ENCODE measurements at places on chromosomes 1 and 21. TPM values are rescaled to one million over a fixed set of nuclear protein-coding genes. Genes with fewer than 3 reads are reported as not detected.
A peak's percentile ranks its signal among the peaks of the same experiment; 100 is the strongest.

GRCh38 chr1:204414016-204414415 lies 2.4 kb upstream of the PPP1R15B start:
- peaks cover 45% of the 10 kb centered on the region for H3K4me1 ChIP-seq
- no peak overlapping the region for H3K4me3 ChIP-seq
- H3K27me3 ChIP-seq = no peaks in the 10 kb centered on the region
- DNase-seq = no peak
- H3K36me3 ChIP-seq = no peaks in the 10 kb centered on the region

- peak overlapping the region; percentile 41 for H3K4me3 ChIP-seq
- DNase-seq = peak; percentile 89
- no peak overlapping the region for H3K27ac ChIP-seq
- peaks cover 5% of the 10 kb centered on the region for H3K36me3 ChIP-seq
- H3K27me3 ChIP-seq = no peaks in the 10 kb centered on the region
These were observed 24.7 kb downstream of the CDK18 start for GRCh38 chr1:205528887-205529825.

GRCh38 chr1:23544444-23545389 lies 13.7 kb upstream of the E2F2 start:
- no peak overlapping the region for H3K27ac ChIP-seq
- H3K4me3 ChIP-seq = no peak overlapping the region
- H3K27me3 ChIP-seq = no peaks in the 10 kb centered on the region
- peak; percentile 89 for DNase-seq
- H3K4me1 ChIP-seq = no peaks in the 10 kb centered on the region

DNA sequence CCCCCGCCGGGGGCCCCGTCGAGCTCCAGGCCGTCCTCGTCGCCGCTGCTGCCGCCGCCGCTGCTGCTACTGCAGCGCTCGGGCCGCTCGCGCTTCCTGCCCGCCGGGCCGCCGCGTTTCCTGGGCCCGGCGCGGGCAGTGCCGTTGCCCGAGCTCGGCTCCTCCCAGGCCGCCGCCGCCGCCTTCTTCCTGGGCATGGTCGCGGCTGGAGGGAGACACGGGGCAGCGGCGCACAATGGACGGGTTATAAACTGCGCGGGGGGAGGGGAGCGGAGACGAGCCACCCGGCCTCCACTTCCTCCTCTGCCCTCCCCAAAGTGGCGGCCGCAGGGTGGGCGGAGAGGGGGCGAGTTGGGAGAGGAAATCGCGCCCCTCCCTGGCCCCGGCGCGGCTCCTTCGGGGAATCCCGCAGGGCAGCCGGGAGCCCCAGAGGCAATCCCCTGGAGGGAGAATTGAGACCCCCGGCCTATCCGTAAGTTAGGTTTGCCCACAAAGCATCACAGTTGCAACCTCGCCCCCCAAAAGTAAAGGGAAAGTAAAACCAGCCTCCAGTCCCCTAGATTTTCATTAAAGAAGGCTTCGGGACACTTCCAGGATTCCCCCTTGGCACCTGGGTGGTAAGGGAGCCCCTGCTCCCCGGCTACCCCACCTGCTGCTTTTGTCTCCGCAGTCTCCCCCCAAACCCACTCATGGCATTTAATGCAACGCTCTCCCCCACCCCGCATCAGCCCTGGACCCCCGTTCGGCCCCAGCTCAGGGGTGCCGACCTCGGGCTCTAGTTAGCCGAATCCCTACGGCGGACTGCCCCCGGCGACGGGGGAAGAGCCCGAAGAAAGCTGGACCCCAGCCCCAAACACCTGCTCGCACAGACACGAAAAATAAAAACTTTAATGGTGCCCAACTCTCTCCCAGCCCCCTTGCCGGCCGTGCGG lies 893 bp downstream of the RCC2 start:
- H3K27me3 ChIP-seq = no peaks in the 10 kb centered on the region
- DNase-seq = no peak
- H3K27ac ChIP-seq = peak overlapping the region; percentile 94

DNA sequence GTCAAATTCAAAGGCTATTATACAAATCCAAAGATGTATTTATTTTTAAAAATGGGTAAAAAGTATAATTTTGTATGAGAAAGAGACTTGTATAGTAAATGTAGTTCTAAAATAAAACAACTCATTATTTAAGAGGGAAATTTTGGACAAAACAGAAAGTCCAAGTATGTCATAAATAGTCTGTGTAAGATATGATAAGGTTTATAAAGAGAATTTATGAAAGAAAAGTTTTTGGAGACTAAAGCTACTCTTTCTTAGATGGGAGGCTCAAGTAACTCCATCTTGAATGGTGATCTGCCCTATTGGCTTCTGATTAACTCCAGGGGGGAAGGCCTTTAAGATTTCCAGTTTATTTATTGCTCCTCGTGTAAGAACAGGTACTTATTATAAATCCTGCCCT lies 14.7 kb upstream of the OR2T27 start:
- H3K27ac ChIP-seq = no peak overlapping the region
- H3K4me3 ChIP-seq = no peak overlapping the region
- no peaks in the 10 kb centered on the region for H3K36me3 ChIP-seq

The TMEM269 gene
- total RNA-seq = not detected

The FMOD gene
- 64.5 TPM for total RNA-seq

The KCNA2 gene
- 2.9 TPM for total RNA-seq

The KRTAP19-3 gene
- not detected for total RNA-seq

The DMRTA2 gene
- total RNA-seq = 0.27 TPM

The THEM5 gene
- total RNA-seq = not detected

The NDUFS5 gene
- 788 TPM for total RNA-seq
